ENCODE measurements at places on chromosomes 5 and 9. TPM values are rescaled to one million over a fixed set of nuclear protein-coding genes. Genes with fewer than 3 reads are reported as not detected.

GRCh38 chr5:91269198-91269597 lies 113.9 kb downstream of the ARRDC3 start:
- no peak for DNase-seq

GRCh38 chr5:6452622-6453504 lies 4.2 kb downstream of the UBE2QL1 start:
- no peak for DNase-seq

PALM2AKAP2 gene
- total RNA-seq, result not detected

DNA sequence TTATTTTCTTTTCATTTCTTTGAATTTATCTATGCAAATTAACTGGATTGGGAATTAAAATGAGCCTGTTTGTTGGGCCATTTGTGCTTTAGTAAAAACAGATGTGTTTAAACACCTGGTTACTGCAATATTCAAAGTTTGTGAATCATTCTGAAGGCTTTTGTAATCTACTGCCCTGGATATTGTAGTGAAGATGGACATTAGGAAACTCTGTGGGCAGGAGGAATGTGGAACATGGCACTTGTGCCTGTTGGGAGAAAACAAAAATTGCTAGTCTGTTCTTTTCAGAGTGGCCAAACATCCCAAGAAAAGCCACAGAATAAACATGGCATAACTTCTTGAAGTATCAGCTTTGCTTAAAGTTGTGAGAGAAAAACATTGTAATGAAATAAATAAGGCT lies 40.8 kb downstream of the CHSY3 start:
- DNase-seq, result no peak

RNF180 gene
- total RNA-seq, result not detected

ADAMTS13 gene
- 4.0 TPM for total RNA-seq

GRCh38 chr5:134125039-134126015 lies 10.8 kb downstream of the TCF7 start:
- no peak for DNase-seq

FAM170A gene
- not detected for total RNA-seq

GRCh38 chr5:26921439-26921838 lies 116.9 kb downstream of the CDH9 start:
- no peak for DNase-seq

TRAF2 gene
- total RNA-seq, result 34.4 TPM

GRCh38 chr5:149271716-149272563 lies at the start of gene AFAP1L1:
Gene AFAP1L1, plus strand, starts transcription at chr5:149271859. Its CDS starts 110 bp downstream, at chr5:149271969.
- peak; percentile 7 for DNase-seq

RFESD gene
- total RNA-seq, result 5.6 TPM

- no peak for DNase-seq
Observed at GRCh38 chr9:112005939-112006338, 109.3 kb downstream of the UGCG start.

DNA sequence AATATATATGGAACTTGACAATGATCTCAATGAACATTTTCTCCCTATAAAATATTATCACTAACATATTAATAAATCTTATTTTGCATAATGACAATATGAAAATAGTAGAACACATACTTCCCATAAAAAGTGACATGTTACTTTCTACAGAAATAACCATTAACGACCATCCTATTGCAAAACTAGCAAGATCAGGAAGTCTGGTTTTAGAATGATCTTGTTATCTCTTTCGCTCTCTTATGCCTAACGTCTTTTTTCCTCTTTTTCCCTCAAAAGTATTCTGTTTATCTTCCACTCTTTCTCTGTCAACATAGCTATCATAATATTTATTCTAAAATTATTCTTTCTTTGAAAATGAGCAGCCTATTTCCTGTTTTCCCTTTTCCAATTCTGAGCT lies 21.6 kb upstream of the C5orf46 start:
- no peak for DNase-seq

DNA sequence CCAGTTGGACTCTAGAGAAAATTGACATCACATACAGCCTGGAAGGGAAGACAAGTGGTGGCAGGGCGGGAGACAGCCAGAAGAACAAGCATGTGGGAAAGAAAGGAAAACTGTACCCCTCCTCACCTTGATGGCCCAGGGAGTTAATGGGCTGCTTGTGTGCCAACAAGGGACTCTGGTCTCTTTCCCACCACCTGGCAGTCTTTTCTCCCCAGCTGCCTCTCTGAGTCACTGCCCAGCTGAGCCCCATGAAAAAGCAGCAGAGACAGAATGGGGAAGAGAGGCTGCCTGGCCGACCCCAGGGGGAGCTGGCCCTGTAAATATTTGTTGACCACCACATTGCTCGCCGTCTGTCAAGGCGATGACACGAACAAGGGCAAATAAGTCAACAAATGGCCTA lies 359.4 kb downstream of the ENC1 start:
- no peak for DNase-seq

GRCh38 chr5:76271836-76272235 lies 131.2 kb upstream of the IQGAP2 start:
- DNase-seq, result no peak

DNA sequence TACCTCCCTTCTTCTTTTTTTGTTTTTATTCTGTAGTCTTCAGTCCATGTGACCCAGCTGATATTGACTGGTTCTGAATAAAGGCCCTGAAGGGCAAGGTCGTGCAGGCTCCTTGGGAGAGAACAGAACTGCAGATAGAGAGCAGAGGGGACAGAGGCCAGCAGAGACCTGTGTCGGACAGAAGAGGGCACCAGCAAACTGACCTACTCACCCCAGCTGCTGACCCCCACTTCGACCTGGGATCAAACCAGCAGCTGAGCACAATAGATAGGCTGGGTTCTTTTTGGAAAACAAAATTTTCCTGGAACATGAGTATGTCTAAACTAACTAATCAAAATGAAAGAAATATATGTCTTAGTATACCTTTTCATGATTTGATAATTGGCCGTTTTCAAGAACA lies 695.1 kb downstream of the NR2F1-AS1 start:
- DNase-seq, result no peak

LCN9 gene
- total RNA-seq, result not detected

GRCh38 chr5:141494761-141495452 lies 6.0 kb downstream of the PCDHGC5 start:
- DNase-seq, result no peak

AGGF1 gene
- 30.8 TPM for total RNA-seq

- no peak for DNase-seq
Observed at GRCh38 chr9:33437205-33437604, 10.2 kb downstream of the AQP3 start.

DNA sequence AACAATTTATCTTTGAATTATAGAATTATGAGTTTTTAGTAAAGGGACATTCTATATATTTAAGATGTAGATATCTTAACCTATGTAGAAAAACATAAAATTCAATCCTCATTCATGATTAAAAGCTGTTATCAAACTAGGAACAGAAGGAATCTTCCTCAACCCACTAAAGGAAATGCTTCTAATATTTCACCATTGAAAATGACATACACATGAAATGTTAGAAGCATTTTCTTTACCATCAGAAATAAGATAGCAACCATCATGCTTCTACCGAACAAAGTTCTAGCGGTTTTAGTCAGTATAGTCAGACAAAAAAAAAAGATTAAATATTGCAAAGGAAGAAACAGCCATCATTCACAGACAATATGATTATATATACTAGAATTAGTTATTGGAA lies 32.2 kb downstream of the SHOC1 start:
- no peak for DNase-seq

DNA sequence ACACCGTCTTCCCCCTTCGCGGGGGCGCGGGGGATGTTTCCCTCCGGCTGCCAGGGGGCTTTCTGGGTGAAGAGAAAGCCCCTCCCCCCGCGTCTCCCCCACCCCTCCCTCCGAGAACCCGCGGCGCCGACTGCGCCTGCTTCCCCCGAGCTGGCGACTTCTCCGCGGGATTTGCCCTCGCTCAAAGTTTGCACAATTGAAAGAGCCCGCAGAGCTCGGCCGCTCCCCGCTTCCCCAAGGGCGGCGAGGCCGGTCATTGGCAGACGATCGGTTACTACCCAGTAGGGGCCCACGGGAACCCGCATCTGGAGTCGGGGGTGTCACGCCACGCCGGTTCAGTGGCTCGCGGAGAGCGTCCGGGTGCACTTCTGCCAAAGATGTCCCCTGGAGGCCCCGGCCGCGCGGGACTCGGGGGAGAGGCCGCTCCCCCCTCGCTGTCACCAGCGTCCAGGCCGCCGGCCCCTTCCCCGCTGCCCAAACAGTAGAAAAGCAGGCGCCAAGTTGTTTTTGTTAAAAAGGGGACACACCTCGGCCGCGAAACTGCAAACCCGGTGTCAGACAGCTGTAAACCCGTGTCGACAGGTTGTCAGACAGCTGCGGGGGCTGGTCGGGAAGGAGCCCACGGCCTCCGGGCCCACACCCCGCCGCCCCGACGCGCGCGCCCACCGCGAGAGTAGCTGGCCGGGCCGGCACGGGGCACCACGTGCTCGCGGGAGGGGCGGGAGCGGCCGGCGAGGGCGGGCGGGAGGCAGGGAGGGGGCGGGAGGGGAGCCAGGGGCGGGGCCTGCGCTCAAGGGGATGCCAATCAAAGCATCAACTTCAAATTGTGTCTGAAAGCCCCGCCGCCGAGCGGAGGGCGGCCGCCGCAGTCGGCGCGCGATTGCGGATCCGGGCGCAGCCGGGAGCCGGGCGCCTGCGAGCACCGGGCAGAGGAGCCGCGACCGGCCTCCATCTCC lies at the start of gene IRX1:
IRX1 (plus strand) TSS at position 827 of the 956 bp plus-strand sequence. CDS start 274 bp downstream, outside the sequence.
- no peak for DNase-seq

- no peak for DNase-seq
Observed at GRCh38 chr5:115963566-115963965, 1.3 kb downstream of the LVRN start.

PDGFRB gene
- 0.47 TPM for total RNA-seq

- DNase-seq, result no peak
Observed at GRCh38 chr9:135015096-135015495, 72.4 kb upstream of the OLFM1 start.

SPAAR gene
- total RNA-seq, result not detected

FANCC gene
- total RNA-seq, result 8.0 TPM

- no peak for DNase-seq
Observed at GRCh38 chr5:9924614-9925013, 294.5 kb upstream of the TAS2R1 start.

CAVIN4 gene
- not detected for total RNA-seq

GLRA1 gene
- not detected for total RNA-seq

DNA sequence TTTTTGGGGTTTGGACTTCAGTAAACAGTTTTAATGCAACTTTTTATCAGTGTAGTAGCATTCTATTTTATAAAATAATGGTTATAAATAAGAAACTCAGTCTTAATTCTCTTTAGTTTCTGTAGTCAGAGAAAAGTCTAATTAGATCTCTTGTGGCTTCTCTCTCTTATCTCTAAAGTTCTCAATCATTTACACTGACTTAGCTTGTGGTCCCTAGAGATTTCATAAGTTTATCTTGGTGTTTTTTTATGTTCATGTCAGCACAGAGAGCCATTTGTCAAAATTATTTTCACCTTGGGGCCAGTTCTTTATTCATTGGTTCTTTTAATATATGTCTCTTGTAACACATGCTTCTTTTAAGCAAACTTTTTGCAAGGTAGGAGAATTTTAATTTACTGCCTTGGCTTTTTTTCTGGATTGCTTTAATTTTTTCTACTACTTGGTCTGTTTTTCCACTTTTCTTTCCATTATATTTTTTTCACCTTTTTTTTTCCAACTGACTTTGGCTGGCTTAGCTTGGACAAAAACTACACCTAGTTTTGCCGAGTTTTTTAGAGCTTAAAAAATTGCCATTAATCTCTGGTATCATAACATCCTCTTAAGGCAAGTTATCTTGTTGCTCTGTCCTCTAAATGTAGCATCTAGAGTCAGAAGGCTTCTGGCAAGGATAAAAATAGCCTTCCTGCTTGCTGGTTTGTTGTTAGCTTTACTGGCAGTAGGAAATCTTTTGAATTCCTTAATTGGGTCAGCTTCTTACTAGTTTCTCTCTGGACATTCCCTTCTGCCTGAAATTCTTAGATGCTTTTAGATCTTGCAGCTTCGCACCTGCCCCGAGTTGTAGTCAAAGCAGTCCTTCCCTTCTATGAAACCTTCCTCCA lies 35.3 kb downstream of the CPEB4 start:
- DNase-seq, result no peak

PLPPR1 gene
- not detected for total RNA-seq

- no peak for DNase-seq
Observed at GRCh38 chr9:133098871-133099270, 22.2 kb downstream of the RALGDS start.

- DNase-seq, result no peak
Observed at GRCh38 chr5:75847561-75848021, 130.4 kb upstream of the POC5 start.

ACTBL2 gene
- total RNA-seq, result not detected

SHOC1 gene
- total RNA-seq, result not detected

GRCh38 chr5:109078448-109078847 lies 330.8 kb downstream of the FER start:
- DNase-seq, result no peak

GRCh38 chr9:14316602-14317300 lies 2.8 kb upstream of the NFIB start:
- no peak for DNase-seq

- no peak for DNase-seq
Observed at GRCh38 chr9:88645172-88645878, 110.3 kb downstream of the NXNL2 start.

- no peak for DNase-seq
Observed at GRCh38 chr9:34114436-34114835, 12.1 kb downstream of the DCAF12 start.

DNA sequence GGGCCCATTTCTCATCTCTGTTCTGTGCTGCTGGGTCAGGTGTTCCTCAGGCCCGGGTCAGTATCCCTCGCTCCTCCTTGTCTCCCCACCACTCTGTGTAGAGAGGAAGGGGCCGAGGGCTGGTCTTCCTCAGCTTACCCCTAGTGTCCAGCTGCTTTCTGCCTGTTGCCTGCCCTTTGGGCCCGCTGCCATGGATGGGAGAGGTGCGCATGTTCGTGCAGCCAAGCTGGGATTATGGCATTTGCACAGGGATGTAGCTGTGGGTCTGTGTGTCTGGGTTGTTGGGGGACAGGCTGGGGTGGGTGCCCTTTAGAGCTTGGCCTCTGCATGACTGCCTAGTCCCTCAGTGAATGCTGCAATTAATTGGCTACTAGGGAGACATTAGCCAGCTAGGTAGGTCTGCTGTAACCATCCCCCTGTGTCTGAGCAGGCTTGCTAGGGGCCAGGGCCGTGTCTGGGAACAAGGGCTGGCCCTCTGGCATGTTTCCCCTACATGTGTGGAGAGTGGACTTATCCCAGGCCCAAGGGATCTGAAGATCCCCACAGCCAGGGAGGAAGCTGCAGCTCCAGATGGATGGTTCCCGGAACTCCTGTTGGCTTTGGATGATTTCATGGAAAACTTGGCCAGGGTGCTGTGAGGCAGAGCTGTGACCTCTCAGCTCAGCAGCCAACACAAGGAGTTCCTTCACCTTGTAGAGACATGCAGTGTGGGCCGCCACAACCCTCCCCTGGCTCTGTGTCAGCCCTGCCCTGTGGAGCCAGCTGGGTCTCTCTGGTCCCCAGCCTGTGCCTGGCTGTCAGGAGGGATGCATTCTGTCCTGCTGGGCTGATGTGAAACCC lies 161.9 kb downstream of the MACROH2A1 start:
- no peak for DNase-seq

DNA sequence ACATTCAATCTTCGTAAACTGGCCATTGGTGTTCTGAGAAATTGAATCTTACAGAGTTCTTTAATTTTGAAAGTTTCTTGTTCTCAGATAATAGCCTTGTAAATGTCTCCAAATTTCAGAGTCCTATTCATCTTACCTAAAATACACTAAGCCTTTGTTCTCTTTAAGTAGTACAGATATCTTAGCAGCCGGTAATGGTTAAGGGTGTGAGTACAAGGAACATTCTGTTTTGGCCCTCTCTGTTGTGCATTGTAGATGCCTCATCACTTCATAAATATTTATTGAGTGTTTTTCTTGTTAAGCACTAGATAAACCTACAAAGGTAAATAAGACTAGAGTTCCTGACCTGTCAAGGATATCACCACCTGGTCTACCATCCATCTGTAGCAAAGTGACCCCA lies 35.2 kb downstream of the ZCCHC7 start:
- DNase-seq, result no peak

- DNase-seq, result no peak
Observed at GRCh38 chr9:120904978-120905301, 21.7 kb downstream of the TRAF1 start.

SMIM33 gene
- not detected for total RNA-seq

Data from naive thymus-derived CD8-positive, alpha-beta T cell (primary cell).